ENCODE measurements at places on chromosomes 7 and 10.

DNA sequence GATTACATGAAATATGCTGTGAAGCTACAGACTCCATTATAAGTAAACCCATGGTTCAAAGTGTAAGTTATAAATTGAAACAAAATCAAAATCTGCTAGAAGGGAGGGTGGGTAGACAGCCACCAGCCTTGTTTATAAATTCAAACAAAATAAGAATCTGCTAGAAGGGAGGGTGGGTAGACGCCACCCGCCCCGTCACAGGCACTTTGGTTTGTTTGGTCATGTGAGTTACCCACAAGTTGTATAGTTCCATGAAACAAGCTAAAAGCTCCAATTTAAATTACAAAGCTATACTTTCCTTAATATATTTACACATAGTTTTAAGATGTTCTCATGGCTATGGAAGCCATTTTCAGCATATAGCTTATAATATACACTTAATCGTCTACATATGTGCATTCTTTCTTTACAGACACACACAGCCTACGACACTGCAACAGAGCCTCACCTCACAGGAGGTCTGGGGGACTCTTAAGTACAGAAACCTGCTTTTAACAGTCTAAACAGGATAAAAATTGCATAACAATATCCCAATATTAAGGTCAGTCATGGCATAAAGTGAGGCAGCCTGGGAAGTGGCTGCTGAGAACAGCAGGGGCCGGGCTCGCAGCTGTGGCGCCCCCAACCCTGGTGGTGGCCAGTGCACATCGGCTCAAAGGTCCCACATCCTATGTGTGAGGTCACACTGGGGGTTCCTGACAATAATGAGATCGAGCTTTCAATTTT, 28.1 kb upstream of the NCAPG2 start:
- DNase-seq, result no peak

- DNase-seq, result no peak
Measured at GRCh38 chr10:28326516-28327490, 23.9 kb upstream of the MPP7 start.

- DNase-seq, result no peak
Measured at GRCh38 chr10:46992803-46993561, 81.8 kb downstream of the PTPN20 start.

- DNase-seq, result no peak
Measured at GRCh38 chr7:30908681-30909080, 3.0 kb upstream of the AQP1 start.

GRCh38 chr10:77841711-77842375, 84.7 kb downstream of the DLG5 start:
- DNase-seq, result no peak

All from stimulated activated CD4-positive, alpha-beta T cell treated with anti-CD3 and anti-CD28 coated beads, Interleukin-12 subunit alpha, Interleukin-12 subunit beta, amount 100 ng/mL, for 24 hours (primary cell).